ENCODE measurements at places on chromosomes 3 and 15.
A peak's percentile ranks its signal among the peaks of the same experiment; 100 is the strongest.

- no peak for DNase-seq
Observed at GRCh38 chr15:48992545-48992944, 28.8 kb upstream of the SHC4 start.

- no peak for DNase-seq
Observed at GRCh38 chr3:125374501-125374995, 577 bp downstream of the ZNF148 start.

- DNase-seq, result no peak
Observed at GRCh38 chr15:60871152-60871551, 357.9 kb downstream of the RORA start.

- DNase-seq, result no peak
Observed at GRCh38 chr3:21390136-21390535, 360.9 kb downstream of the ZNF385D start.

- no peak for DNase-seq
Observed at GRCh38 chr3:16570113-16570512, 35.1 kb downstream of the DAZL start.

GRCh38 chr3:4734454-4734853 lies 241.3 kb downstream of the ITPR1 start:
- DNase-seq, result no peak

GRCh38 chr3:149393345-149394160 lies 16.1 kb upstream of the TM4SF1 start:
- peak; percentile 77 for DNase-seq

- DNase-seq, result no peak
Observed at GRCh38 chr3:136122006-136122405, 74.1 kb downstream of the MSL2 start.

DNA sequence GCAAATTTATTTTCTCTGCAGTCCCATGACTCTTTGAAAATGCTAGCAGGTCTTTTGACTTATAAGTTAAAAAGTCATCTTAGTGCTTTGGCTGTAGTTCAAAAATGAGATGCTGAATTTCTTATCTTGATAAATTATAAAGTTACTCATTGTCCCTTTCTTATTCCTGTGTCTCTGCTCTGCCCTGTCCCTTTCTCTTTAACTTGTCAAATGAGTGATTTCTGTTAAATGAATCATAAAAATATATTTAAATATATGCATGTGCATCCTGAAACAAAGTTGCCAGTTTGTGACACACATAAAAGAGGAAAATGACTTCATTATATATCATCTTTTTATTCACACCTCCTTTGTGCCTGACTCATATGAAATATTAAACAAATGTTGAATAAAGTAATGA lies 1097.3 kb upstream of the EPHA6 start:
- DNase-seq, result no peak

Data from fibroblast of the conjunctiva (primary cell).